ENCODE measurements at places on chromosomes 7 and 10.

GRCh38 chr7:130135208-130136205 lies 65.2 kb downstream of the KLHDC10 start:
- no peak for DNase-seq

GRCh38 chr10:125085258-125086054 lies 74.9 kb downstream of the CTBP2 start:
- no peak for DNase-seq

DNA sequence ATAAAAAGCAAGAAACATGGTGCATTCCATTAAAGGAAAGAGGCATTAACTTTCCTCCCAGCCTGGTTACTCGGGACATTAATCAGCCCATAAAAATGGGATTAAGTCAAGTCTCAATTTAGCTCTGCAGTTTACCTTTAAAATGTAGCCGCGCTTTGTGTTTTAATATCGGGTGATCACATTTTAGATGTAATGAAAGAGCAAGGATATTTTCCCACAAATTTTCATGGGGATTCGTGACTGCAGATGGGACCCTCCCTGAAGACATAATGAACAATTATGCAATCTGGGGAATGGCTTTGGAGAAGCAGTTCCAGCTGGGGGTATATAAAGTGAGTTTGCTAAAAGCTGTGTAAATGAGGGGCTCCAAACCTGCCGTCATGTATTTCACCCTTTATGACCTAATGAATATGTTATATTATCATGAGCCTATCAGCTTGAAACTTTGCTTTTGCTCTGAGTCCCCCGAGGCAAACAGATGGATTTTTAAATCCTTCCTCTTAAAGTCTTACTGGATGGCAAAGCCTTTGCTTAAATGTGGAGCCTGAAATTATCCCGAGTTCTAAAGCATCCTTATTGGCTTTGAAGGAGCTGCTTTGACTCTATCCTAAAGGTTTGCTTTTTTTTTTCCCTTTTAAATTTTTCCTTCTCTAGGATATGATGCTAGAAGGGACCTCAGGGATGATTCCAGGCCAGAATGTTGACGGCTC lies 31.8 kb downstream of the BAMBI start:
- no peak for DNase-seq

DNA sequence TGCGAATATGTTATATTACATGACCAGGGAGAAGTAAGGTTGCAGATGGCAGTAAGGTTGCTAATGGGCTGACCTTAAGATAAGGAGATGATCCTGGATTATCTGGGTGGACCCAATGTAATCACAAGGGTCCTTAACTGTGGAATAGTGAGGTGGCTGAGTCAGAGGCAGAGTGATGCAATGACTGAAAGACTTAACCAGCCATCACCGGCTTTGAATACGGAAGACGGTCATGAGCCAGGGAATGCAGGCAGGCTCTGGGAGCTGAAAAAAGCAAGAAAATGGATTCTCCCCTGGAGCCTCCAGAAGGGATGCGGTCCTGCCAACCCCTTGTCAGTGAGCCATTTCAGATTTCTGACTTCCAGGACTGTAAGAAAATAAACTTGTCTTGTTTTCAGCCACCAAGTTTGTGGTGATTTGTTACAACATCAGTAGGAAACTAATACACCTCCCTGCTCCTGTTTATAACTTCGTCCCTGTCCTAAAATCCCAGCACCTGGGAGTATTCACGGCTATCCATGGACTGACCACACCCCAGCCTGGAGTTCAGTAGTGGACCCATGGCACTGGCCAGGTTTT lies 4.6 kb upstream of the C10orf95 start:
- DNase-seq: no peak

DNA sequence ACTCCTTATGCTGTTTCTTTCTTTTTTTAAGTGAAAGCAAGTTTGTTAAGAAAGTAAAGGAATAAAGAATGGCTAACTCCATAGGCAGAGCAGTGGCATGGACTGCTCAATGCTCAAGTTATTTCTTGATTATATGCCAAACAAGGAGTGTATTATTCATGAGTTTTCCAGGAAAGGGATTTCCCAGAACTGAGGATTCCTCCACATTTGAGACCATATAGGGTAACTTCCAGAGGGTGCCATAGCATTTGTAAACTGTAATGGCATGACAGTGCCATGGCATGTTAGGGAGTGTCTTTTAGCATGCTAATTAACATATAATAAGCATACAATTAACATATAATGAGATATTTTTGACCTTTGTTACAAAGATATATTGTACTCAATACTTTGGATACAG lies 1034.5 kb upstream of the PHF14 start:
- no peak for DNase-seq

- DNase-seq: no peak
Measured at GRCh38 chr7:7529328-7529727, 6.3 kb downstream of the COL28A1 start.

GRCh38 chr10:13908475-13908874 lies 321.7 kb downstream of the PRPF18 start:
- DNase-seq: no peak

DNA sequence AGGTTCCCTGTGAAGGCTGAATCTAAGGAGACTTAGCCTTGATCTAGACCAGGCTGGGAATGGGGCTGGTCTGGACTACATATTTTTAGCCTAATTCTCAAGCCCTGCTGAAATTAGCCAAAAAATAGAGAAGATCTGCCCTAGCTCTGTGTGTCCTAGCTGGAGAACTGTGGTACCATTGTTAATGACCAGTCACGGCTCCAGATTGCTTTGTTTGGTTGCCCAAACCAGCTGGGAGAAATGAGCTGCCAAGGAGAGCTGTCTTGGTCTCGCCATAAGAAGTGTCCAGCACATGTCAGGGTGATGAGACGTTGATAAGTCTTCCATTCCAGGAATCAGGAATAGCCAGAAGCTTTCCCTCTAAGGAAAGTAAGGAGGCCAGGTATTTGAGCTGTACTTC lies 20.7 kb downstream of the GBX1 start:
- no peak for DNase-seq

- DNase-seq: no peak
Measured at GRCh38 chr10:49679480-49679893, at the start of gene C10orf53. C10orf53 (plus strand) TSS chr10:49679651; CDS start chr10:49679698, 47 bp downstream.

- DNase-seq: no peak
Measured at GRCh38 chr7:107461938-107462533, 7.8 kb upstream of the GPR22 start.

- DNase-seq: no peak
Measured at GRCh38 chr10:5818894-5819293, 5.7 kb upstream of the GDI2 start.

- DNase-seq: no peak
Measured at GRCh38 chr7:85426487-85426960, 239.7 kb upstream of the SEMA3D start.

DNA sequence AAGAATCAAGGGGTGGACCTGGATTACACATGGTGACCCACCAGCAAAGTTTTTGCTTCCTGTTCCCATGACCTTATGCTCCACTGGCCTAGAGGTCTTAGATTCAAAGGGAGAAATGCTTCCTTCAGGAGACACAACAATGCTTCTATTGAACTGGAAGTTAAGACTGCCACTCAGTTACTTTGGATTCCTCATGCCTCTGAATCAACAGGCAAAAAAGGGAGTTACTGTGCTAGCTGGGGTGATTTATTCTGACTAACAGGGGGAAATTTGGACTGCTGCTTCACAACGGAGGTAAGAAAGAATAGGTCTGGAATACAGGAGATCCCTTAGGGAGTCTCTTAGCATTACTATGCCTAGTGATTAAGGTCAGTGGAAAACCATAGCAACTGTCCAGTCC lies 10.3 kb downstream of the TMEM229A start:
- DNase-seq: no peak

DNA sequence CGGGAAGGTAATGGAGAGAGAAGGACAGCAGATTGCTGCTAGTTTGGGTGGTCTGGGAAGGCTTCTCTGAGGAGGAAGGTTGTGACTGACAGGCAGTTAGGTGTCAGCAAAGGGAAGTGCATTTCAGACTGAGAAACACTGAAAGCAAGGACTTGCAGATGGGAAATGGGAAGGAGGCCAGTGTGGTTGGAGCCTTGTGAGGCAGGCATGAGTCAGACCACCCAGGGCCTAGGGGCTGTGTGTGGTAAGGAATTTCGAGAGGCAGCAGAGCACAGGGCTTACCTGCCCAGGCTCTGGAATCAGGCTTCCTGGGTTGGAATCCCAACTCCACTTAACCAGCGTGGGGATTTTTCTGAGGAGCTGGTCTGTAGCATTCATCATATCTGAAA lies 53.5 kb downstream of the NRF1 start:
- DNase-seq: no peak

DNA sequence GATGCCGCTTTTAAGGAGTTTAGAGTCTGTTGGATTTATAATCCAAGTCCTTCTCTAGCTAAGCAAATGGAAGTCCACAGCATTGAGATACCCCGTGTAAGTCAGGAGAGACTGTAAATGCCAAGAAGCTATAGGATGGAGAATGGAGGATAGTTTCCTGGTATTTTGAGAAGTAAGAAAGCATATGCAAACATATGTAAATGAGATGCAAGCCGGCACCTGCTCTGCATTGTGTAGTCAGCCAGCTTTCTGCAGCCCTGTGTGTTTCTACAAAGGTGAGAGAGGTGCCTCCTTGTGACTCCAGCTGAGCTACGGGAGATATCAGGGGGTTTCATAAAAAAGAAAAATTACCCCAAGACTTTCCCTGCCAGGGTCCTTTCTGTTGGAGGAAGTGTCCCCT lies 176.3 kb downstream of the RPS24 start:
- no peak for DNase-seq

DNA sequence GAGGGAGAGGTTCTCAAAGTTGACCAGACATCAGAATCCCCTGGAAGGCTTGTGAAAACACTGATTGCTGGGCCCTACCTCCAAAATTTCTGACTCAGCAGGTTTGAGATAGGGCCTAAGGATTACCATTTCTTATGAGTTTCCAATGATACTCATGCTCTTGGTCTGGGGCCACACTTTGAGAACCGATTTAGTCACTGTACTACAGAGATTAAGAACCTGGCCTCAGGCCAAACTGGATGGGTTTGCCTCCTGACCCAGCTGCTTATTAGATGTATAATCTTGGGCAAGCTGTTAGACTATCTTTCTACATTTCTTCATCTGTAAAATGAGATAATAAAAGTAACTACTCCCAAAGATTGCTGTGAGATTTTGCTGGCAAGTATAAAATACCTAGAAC lies 77.1 kb upstream of the SCIN start:
- no peak for DNase-seq

All from stimulated activated CD4-positive, alpha-beta T cell treated with anti-CD3 and anti-CD28 coated beads, Interleukin-15, amount 100 ng/mL, for 1 hour (primary cell).